ENCODE measurements at places on chromosomes 5 and 9.

GRCh38 chr5:140207250-140207964 is 32.4 kb downstream of the CYSTM1 start:
- DNase-seq: no peak

DNA sequence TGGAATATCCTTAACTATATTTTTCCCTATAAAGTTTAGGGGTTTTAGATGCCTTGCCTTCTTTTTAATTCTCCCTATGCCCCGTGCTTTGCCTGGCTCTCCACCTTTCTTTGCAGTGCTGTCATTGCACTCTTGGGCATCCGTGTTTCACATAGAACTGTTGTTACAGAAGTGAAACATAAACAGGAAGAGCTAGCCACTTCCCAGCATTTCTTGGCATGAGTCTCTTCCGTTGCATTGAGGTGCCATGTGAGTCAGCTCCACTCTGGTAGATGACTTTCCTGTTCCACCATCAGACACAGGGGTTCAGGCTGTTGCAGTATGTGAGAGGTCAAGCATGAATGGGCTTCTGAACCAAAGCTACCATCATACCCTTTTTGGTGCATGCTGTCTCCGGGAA is 73.4 kb downstream of the ANGPTL2 start:
- DNase-seq: no peak

- no peak for DNase-seq
Measured at GRCh38 chr9:33506626-33507370, 17.3 kb upstream of the ANKRD18B start.

GRCh38 chr9:11141357-11141756 is 528.6 kb upstream of the PTPRD start:
- no peak for DNase-seq

GRCh38 chr5:4544049-4544670 is 596.0 kb upstream of the ADAMTS16 start:
- no peak for DNase-seq

DNA sequence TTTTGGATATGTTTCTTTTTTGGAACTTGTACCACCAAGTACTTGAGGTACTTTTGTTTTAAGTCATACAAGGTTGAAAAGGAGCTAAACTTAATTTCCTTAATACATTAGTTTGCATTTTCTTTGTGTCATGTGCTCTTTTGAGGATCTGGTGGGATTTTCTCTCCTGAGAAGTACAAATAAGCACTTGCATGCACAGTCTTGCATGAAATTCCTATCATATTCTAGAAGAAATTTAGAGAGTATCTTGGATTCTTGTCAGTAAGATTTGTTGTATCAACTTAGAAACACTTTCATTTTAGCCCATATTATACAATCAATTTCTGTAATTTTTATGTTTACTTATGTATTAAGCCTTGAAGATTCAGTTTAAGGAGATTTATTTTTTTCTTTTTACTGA is 64.9 kb downstream of the CCNH start:
- no peak for DNase-seq

DNA sequence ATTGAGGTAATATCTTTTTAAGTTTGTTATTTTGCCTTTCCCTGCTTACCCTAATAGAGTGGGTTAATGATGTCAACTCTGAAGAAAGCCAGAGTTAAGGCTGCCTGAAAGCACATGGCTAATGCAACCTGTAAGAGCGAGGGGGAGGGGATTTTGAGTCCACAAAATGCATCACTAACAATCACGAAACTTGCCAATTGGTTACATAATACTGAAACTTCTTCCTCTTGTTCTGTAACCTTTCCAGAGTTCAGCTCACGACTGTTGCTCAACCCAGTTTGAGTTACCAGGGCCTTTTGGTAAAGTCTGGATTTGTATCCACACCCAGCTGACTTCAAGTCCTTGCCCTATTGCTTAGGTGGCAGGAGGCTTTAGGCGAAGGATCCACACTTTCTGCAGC is 308.8 kb downstream of the EFNA5 start:
- DNase-seq: no peak

GRCh38 chr9:15180124-15180523 is 126.9 kb downstream of the TTC39B start:
- no peak for DNase-seq

- no peak for DNase-seq
Measured at GRCh38 chr5:152202321-152202720, 202.8 kb downstream of the NMUR2 start.

DNA sequence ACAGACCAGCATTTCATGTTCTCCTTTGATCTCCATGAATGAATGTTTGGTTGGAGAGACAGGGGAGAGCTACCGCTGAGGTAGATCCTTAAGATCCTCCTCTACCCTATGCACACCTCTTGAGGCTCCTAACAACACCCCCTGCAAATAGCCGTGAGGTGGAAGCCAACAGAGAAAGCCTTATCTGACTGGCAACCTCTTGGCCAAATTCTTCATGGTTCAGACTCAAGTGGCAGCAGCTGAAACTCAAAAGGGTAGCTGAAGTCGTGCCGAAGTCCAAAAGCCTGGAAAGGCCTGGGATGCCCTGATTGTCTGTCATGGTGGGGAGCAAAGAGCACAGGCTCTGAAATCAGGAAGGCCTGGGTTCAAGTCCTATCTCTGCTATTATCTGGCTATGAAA is 184.9 kb downstream of the SEC61B start:
- DNase-seq: no peak

GRCh38 chr5:65479527-65479926 is 2.2 kb downstream of the ADAMTS6 start:
- DNase-seq: no peak

GRCh38 chr5:82798676-82799075 is 278.5 kb downstream of the TMEM167A start:
- no peak for DNase-seq

DNA sequence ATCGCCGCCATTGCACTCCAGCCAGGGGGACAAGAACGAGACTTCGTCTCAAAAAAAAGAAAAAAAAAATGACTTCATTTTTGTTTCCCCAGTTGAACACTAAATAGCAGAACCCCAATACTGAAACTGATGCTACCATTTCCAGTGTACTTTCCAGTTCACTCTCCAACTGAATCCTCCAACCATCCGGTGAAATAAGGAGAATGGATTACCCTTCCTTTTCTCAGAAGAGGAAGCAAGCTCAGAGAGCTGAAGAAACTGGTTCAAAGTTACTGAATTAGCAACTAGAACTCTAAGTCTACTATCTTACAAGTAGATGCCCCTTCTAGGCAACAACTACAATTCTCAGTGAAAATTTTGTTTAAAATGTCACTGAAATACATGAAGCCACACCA is 3.9 kb downstream of the FAM13B start:
- no peak for DNase-seq

DNA sequence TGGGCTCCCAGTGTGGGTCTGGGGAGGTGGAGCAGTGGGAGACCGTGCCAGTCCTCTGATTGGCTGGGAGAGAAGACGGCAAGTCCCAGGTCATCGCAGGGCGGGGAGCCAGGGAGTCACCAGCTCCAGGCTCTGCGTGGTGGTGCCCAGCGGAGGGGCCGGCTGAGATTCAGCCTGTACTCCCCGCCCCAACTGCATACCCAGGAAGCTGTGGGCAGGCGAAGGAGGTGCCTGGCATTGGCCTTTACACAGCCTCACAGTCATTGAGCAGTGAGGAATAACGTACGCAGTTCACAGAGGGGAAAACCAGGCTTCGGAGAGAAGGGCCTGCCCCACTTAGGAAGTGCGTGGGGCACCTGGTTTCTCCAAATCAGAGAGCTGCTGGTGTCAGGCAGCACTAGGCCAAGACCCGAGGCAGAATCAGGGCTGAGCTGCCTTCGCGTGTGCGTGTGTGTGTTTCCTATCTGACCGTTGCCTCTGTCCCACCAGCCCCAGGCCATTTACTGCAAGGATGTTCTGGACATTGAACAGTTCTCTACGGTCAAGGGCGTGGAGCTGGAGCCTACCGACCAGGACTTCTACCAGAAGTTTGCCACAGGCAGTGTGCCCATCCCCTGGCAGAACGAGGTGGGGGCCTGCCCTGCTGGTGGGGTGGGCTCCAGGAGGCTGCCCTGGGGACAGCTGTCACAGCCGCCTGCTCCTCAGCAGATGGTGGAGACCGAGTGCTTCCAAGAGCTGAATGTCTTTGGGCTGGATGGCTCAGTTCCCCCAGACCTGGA is 6.2 kb upstream of the PRR7 start:
- DNase-seq: no peak

GRCh38 chr9:74762950-74763349 is 124.8 kb downstream of the TRPM6 start:
- no peak for DNase-seq

GRCh38 chr5:72611118-72611730 is 104.0 kb upstream of the ZNF366 start:
- peak; percentile 69 for DNase-seq

- peak; percentile 47 for DNase-seq
Measured at GRCh38 chr5:32443541-32444430, 754 bp downstream of the ZFR start.

- DNase-seq: no peak
Measured at GRCh38 chr5:54860321-54860720, 125.1 kb downstream of the ESM1 start.

DNA sequence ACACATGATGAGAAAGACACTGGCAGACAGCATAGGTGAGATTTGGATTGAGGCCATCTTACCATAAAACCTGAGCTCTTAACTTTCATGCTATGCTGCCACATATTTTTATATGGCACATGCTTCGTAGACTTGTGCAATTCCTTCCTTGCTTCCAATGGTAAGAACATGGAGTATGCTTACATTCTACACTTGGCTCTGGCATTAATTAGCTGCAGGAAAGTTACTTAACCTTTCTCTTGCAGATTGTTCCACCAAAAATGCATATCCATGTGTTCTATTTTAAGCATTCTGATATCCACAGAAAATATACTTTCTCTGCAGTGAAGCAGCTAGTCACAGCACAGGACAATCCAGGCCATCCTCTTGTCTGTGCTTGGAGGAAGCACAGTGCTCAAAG is 119.4 kb downstream of the MPDZ start:
- DNase-seq: no peak

DNA sequence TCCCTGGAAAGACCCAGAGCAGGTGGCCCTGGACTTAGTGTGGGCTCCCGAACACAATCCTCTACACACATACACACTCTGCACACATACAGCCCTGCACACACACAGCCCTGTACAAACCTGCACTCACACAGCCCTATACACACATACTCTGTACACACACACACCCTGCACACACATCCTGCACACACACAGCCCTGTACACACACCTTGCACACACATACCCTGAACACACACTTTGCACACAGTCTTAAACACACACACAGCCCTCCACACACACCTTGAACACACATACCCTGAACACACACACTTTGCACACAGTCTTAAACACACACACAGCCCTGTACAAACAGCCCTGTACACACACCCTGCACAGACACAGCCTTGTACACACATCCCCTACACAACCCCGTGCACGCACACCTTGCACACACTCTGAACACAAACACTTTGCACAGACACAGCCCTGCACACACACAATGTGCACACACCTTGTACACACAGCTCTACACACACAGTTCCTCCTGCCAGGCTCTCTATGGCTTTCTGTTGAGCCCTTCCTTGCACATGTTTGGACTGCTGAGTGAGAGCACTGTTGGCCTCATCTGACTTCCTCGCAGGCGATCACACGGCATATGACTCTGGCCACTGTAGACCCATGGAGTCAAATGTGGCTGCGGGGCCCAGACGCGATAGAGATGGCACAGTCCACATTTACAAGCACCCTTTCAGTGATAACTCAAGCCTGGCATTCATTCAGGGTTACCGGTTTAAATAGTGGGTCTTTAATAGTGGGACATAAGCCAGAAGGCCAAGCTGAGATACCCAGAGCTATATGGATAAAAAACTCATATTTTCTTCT is 245.7 kb upstream of the IRX1 start:
- no peak for DNase-seq

Measured in NCI-H1092 treated with DMSO at 0.1 percent for 48 hours (cell line).